Stimulated activated CD8-positive, alpha-beta memory T cell treated with anti-CD3 and anti-CD28 coated beads, Interleukin-15, amount 100 ng/mL, for 48 hours (primary cell): ENCODE measurements at places on chromosomes 7 and 10.
A peak's percentile ranks its signal among the peaks of the same experiment; 100 is the strongest.

DNA sequence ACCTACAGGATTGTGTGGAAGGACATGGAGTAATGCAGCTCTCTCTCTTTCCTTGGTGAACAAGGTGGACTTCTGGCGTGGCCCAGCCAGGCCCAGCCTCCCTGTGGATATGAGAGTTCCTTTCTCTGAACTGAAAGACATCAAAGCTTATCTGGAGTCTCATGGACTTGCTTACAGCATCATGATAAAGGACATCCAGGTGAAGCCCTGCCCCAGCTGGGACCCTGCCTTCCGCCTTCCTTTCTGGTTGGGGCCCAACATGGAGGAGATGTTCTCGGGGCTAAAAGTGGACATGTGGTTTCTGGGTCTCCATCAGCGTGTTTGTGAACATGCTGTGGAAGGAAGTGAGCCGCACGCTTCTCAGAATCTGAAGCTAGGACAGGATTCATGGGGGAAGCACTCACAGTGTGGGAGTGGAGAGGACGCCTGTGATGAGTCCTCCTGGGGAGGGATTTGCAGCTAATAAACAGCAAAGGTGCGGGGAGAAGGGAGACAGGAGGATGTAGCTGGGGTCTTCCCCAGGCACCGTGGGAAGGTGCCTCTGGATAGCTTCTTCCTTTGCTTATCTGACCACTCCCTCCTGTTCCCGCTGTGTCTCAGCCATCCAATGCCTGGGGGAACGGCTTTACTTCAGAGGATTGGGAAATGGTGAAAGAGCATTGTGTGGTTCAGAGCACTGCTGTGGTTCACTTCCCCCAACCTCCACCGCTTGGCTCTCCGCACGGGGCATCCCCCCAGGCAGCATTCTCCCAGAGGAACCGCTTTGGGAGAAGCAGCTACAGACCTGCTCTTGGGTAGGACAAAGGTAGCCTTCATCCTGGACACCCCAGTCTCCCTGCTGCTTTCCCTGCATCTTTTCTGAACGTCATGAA lies 5.5 kb downstream of the CPA5 start:
- no peak for DNase-seq

DNA sequence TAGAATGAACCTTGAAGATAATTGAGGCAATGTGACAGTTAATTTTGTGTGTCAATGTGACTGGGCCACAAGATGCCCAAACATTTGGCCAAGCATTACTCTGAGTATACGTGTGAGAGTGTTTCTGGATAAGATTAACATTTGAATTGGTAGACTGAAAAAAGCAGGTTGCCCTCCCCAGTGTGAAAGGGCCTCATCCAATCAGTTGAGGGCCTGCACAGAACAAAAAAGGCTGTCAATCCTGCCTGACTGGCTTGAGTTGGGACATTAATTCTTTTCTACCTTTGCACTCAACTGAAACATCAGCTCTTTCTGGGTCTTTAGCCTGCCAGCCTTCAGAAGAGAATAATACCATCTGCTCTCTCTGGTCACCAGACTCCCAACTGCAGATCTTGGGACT lies 56.6 kb upstream of the PDE1C start:
- DNase-seq, result no peak

DNA sequence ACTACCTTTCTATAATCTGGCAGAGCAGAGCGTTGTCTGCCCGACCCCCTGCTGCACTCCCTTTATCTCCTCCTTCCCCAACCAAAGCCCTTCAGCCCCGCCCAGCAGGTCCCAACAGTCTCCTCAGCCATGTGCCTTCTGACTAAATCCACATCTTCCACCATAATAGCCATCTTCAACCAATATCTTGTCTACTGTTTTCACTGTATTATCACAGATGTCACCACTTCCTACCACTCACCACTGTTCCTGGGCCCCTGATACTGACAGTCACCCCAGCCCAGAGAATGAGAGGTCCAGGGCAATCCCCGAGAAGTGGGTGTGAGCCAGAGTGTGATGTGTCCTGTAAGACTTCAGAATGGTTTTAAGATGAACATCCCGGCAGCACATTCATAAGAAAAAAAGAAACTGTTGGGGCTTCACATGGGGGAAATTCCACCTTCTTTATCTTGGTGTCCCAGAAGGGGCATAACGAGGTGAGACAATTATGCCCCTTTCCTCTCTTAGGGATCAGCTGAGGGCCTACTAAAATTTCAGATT lies 25.3 kb downstream of the CCDC6 start:
- DNase-seq, result peak; percentile 72

- DNase-seq, result no peak
Measured at GRCh38 chr10:86545101-86545500, 23.5 kb upstream of the WAPL start.

GRCh38 chr10:73991884-73992245 lies 6.1 kb upstream of the VCL start:
- DNase-seq, result peak; percentile 71

DNA sequence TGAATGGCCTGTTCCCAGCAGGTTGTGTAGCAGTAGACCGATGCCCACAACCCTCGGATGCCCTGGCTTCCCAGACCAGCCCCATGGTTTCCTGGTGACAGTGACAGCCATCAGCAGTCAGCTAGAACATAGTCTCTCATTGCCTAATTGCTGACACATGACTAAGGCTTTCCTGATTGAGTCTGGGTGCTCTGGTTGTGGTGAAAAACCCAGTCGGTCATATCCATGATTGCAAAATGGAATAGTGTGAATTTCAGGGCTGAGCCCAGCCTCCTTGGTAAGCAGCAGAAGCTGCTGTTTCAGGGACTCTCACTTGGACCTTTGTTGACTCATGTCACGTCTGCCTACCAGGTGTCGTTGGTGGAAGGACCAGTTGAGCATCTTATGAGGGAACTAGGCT lies 36.6 kb downstream of the POR start:
- no peak for DNase-seq

- no peak for DNase-seq
Measured at GRCh38 chr10:62796896-62797295, 7.6 kb upstream of the ADO start.

DNA sequence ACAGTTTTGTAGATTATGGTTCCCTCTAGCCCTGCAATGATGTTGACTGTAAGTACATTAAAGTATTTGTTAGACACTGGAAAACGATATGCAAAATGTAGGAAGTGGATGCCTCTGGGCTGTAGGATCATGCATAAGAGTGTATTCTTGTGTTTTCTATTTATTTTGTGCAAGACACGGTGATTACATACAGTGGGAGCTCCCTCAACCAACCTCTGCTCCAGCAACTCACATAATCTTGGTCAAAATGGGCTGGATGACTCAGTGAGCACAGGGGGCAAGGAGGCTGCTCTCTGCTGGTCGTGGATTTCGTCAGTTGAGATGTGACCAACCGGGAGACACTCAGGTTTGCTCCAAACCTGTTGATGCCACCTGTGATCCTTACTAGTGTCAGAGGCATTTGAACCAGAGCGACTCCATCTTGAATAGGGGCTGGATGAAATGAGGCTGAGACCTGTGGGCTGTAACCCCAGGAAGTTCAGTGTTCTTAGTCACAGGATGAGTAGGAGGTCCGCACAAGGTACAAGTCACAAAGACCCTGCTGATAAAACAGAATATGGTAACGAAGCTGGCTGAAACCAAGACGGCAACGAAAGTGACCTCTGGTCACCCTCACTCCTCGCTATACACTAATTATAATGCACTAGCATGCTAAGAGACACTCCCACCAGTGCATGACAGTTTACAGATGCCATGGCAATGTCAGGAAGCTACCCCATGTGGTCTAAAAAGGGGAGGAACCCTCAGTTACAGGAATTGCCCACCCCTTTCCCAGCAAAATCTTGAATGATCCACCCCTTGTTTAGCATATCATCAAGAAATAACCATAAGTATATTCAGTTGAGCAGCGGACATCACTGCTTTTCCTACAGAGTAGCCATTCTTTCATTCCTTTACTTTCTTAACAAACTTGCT lies 56.4 kb upstream of the FAM20C start:
- DNase-seq, result no peak

DNA sequence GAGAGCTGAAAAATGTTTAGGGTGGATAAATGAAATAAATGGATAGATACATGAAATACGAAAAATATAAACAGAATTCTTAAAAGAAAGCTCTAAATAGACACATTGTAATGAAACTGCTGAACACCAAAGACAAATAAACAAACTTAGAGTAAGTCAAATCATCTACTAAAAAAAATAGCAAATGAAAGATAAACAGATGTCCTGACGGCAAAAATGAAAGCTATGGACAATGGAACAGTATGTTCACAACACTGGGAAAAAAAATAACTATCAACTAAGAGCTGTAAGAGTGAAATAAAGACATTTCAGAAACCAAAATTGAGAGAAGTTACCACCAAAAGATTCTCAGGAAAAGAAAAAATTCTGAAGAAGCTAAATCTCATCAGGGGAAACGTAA lies 106.1 kb downstream of the SGMS1 start:
- no peak for DNase-seq

DNA sequence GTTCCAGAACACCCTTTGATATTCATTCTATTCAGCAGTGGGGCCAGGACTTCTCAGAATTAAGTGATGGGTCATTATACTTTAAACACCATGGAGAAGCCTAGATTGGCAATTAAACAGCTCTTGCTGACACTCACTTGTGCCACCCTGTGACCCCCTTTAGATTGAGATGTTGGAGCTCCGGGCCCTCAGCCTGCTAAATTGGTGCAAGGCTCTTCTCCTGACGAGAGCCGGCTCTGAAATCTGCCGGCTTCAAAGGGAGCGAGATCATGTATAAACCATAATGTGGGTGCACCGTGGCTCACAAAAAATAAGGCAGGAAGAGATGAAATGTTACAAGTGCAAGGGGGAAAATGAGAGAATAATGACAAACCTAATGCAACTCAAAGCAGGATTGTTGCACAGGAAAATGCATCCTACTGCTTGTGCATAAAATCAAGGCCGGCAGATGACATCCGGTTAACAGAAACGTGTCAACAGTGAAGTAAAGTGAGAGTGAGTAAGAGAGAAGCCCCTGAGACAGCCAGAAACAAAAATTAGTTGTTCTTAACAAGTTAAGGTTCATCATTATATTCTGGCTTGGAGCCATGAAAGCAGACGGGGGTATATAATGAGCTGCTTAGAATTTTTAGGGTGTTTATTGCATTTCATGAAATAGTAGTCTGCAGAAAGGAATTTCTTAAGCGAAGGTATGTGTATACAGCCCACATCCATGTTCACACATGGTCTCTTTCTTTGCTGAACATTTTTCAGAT lies 198.2 kb downstream of the TCF7L2 start:
- DNase-seq, result no peak

- no peak for DNase-seq
Measured at GRCh38 chr10:36670621-36671402, 454.6 kb upstream of the ANKRD30A start.

DNA sequence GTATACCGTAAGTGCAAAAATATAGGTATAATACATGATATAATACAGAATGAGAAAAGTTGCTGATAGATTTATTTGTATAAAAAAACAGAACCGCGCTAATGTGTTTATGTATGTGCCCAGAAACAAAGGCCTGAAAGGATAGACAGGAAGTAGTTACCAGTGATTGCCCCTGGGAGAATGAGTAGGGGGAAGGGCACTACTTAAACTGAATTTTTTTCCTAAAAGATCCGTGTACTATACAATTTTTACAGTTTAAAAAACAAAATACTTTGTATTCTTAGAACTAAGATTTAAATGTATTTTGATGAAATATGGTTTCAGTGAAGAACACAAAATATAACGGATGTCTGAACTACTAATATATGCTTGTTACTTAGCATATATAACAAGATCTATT lies 2.9 kb downstream of the IPMK start:
- no peak for DNase-seq

GRCh38 chr10:26486304-26486703 lies 48.2 kb downstream of the APBB1IP start:
- DNase-seq, result no peak

- DNase-seq, result no peak
Measured at GRCh38 chr10:62514079-62514693, 140.0 kb downstream of the ZNF365 start.

GRCh38 chr10:75450644-75451640 lies 19.5 kb downstream of the LRMDA start:
- no peak for DNase-seq

GRCh38 chr7:32283546-32283945 lies 206.6 kb downstream of the LSM5 start:
- no peak for DNase-seq

DNA sequence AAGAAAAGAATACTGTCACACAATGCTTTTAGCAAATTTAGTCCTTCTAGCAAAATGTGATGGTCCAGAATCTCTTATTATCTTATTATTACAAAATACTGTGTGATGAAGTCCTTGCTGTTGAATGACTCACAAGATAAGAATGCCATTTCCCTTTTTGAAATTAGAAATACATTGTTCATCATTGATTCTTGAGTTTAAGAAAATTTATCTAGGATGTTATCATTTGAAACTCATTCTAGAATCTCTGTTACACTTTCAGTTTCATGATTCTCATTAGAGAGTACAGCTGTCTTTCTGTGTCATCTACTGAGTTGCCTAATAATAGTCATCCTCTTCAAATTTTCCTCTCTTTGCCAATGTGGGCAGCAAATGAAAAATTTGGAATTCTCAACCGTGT lies 9.6 kb downstream of the ZKSCAN5 start:
- no peak for DNase-seq

DNA sequence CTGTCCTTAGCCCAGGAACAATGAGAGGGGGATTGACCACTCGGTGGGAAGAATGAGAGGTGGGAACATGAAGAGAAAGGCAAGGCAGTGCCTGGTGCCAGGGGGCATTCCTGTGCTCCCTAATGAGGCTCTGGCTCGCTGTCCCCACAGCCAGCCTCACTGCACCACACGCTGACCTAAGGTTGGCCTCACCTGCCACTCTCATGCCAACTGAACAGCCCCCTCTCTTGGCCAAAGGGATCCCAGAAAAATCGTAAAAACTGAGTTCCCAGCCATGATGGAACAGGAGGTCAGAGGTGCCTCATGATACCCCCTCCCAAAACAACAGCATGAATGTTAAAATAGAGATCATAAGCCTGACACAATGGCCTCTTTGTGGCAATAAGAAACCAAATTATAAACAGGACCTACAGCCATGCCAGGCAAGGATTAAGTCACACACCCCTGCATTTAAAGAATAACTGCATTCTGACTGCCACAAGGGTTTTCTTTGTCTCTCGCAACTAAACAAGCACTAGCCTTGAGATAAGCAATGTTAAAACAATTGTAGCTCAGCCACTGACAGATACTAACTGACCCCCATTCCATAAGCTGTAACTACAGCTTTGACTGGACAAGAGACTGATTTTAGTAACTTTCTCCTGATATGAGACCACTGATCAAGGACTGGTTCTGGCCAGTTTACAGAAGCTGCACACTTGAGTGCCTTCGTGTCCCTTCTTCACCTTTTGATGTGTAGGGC lies 149.2 kb downstream of the SH2D4B start:
- no peak for DNase-seq

DNA sequence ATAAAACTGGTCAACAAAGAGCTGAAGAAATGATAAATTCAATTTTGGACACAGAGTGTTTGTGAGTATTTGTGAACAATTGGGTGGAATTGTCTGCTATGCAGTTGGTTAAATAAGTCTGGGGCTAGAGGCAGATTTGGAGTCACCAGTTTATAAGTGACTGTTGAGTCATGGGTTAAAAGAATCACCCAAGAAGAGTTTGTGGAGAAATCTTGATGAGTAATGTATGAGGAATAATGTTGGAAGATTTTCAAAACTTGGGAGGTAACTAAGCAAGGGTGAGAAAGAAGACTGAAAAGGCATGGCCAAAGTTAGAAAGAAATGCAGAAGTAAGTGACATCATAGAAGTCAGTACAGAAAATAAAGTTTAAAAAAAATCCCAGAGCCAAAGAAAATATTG lies 750.7 kb downstream of the MAGI2 start:
- no peak for DNase-seq
